DMS153 (cell line): ENCODE measurements at places on chromosomes 4 and X.

DNA sequence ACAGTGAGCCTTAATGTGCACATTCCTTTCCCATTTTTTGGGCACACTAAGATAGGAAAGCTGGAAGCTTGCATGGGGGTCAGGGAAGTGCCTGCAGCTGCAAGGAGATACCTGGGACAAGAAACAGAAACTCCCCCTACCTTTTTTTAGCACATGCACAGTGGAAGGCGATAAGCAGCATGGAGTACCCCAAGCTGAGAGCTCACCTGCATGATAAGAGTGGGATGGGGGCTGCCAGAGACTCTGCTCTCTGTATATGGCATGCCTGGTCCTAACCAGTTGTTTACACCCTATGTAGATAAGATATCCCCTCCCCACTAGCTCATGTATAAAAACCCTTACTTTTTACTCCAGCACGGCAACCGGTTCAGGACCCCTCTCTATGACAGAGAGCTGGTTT, 135.9 kb downstream of the TENT5D start:
- DNase-seq = no peak

- peak; percentile 41 for DNase-seq
Observed at GRCh38 chr4:108058685-108059440, 69.2 kb downstream of the HADH start.

- DNase-seq = no peak
Observed at GRCh38 chr4:19614171-19614570, 637.5 kb upstream of the SLIT2 start.

- DNase-seq = no peak
Observed at GRCh38 chr4:101299899-101300540, 47.3 kb downstream of the PPP3CA start.

DNA sequence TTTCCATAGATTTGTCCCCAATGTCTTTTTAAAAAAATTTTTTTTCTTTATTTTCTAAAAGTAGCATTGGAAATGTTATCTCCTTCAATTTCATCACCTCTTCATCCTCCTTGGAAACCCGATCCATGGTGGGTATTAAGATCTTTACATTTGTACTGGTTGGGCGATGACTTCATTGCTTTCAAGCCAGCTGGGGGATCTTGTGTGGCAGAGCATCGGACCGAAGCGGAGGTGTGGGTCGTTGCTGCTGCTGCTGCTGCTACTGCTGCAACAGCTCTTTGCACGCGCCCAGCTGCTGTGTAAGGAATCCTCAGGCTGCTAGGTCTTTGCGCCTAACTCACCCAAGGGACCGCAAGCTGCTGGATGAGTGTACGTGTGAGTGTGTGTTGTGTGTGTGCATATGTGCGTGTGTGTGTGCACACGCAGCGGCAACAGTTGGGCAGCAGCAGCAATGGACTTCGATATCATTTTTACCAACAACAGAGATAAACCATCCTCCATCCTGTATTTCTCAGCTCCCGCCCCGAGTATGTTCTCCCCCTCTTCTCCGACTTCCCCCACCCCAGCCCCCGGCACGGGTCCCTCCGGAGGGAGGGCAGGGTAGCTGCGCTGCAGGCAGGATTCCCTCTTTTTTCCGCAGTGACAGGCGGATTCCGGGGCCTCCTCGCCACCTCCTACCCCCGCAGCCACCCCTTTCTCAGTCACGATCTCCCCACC, 768 bp upstream of the CDKL5 start:
- no peak for DNase-seq

DNA sequence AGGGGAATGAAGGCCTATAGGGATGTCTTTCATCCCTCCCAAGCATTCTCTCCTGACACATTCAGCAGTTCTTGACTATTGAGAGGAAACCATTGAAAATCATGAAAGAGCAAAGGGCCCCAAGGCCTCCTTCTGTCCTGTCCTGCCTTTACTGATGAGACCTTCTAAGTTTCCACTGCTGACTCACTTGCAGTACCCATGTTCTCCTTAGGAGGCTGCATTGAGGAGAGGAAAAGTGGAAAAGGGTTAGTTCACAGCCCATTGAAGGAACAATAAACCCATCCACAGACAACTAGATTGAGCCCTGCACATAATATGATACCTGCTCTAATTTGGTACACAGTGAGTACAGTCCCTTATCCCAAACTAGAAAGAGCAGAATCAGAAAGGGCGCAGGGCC, 115.1 kb upstream of the PNPLA4 start:
- peak; percentile 96 for DNase-seq

GRCh38 chr4:48546336-48546735, 56.3 kb downstream of the ZAR1 start:
- DNase-seq = no peak

- DNase-seq = no peak
Observed at GRCh38 chrX:154083126-154083517, 14.4 kb downstream of the MECP2 start.

DNA sequence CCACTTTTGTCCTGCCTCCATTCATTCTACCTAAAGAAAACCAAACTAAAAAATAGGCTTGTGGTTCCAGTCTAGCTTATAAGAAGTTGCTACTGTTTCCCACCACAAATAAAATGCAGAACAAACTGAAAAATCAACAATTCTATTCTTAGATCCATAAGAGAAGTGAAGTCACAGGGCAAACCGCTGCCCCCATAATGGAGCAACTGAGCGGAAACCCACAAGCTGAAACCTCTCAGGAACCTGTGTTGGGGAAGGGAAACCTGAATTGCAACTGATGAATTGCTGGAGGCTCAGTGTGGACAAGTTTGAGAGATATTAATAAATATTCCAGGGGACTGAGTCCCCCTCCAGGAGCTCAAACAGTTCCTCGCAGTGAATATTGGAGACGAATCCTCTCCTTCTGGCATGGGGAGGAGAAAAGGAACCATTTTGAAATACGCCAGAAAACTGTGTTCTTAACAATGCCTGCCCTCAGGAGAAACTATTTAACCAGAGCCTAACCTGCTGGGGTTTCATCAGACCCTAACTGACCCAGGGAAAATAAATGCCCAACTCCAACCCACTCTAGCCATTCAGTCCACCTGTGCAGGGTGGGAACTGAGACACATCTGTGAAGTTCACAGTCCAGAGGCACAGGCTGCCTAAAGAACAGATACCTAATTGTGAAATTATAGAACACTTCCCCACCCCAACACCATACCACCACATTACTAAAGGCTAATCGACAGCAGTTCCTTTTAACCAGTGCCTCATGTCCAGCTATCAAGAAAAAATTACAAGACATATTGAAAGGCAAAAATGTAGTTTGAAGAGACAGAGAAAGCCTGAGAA, 22.8 kb upstream of the SH3RF1 start:
- no peak for DNase-seq
